ENCODE measurements at places on chromosomes 13 and 19.

- no peaks in the 10 kb centered on the region for H3K27me3 ChIP-seq
- no peak for DNase-seq
- peaks cover 57% of the 10 kb centered on the region for H3K36me3 ChIP-seq
- H3K27ac ChIP-seq, result peak overlapping the region; percentile 84
Measured at GRCh38 chr13:49560270-49561061, 24.9 kb downstream of the RCBTB1 start.

GRCh38 chr19:5865772-5866171, 4.6 kb downstream of the FUT5 start:
- H3K27ac ChIP-seq, result no peak overlapping the region
- H3K36me3 ChIP-seq, result no peaks in the 10 kb centered on the region
- H3K4me1 ChIP-seq, result no peaks in the 10 kb centered on the region
- DNase-seq, result no peak
- no peak overlapping the region for H3K4me3 ChIP-seq

- no peak overlapping the region for H3K27ac ChIP-seq
- no peaks in the 10 kb centered on the region for H3K36me3 ChIP-seq
- no peak overlapping the region for H3K4me3 ChIP-seq
- peaks cover 12% of the 10 kb centered on the region for H3K27me3 ChIP-seq
- no peak for DNase-seq
Measured at GRCh38 chr13:31588316-31588715, 151.0 kb upstream of the RXFP2 start.

DNA sequence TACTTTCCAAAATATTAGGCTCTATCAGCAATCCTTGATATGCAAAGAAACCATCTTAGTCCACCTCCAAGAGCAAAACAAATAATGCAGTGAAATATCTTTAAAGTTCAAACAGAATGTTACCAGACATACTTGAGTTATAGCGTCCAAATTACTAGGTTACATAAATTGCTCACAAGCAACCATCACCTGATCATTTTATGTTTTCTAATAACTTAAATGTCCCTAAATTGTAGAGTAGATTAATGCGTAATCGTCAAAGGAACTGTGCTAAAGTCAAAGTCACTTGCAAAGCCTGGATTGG, 350.6 kb upstream of the ARGLU1 start:
- peaks cover 13% of the 10 kb centered on the region for H3K27me3 ChIP-seq
- H3K4me3 ChIP-seq, result peak overlapping the region; percentile 67
- DNase-seq, result no peak
- H3K27ac ChIP-seq, result peak overlapping the region; percentile 91
- H3K4me1 ChIP-seq, result peaks cover 27% of the 10 kb centered on the region

GRCh38 chr13:25489238-25489637, 117.5 kb downstream of the ATP8A2 start:
- H3K27ac ChIP-seq, result no peak overlapping the region
- no peak for DNase-seq
- no peak overlapping the region for H3K4me3 ChIP-seq
- H3K36me3 ChIP-seq, result no peaks in the 10 kb centered on the region

GRCh38 chr19:19486343-19487076, 28.8 kb downstream of the TSSK6 start:
- H3K27ac ChIP-seq, result no peak overlapping the region
- no peaks in the 10 kb centered on the region for H3K36me3 ChIP-seq
- DNase-seq, result no peak
- no peak overlapping the region for H3K4me3 ChIP-seq
- peaks cover 72% of the 10 kb centered on the region for H3K4me1 ChIP-seq
- no peaks in the 10 kb centered on the region for H3K27me3 ChIP-seq

- peaks cover 49% of the 10 kb centered on the region for H3K36me3 ChIP-seq
- no peak for DNase-seq
- H3K4me1 ChIP-seq, result peaks cover 67% of the 10 kb centered on the region
- H3K27me3 ChIP-seq, result no peaks in the 10 kb centered on the region
- peak overlapping the region; percentile 96 for H3K27ac ChIP-seq
- H3K4me3 ChIP-seq, result no peak overlapping the region
Measured at GRCh38 chr19:12954612-12954962, 2.4 kb downstream of the GADD45GIP1 start.

GRCh38 chr13:96415831-96416385, 326.0 kb downstream of the HS6ST3 start:
- H3K27me3 ChIP-seq, result no peaks in the 10 kb centered on the region
- H3K4me3 ChIP-seq, result no peak overlapping the region
- no peak for DNase-seq
- H3K36me3 ChIP-seq, result no peaks in the 10 kb centered on the region
- H3K4me1 ChIP-seq, result no peaks in the 10 kb centered on the region
- H3K27ac ChIP-seq, result no peak overlapping the region

GRCh38 chr19:10593820-10594637, 6.9 kb upstream of the AP1M2 start:
- peaks cover 7% of the 10 kb centered on the region for H3K4me1 ChIP-seq
- no peaks in the 10 kb centered on the region for H3K36me3 ChIP-seq
- H3K4me3 ChIP-seq, result no peak overlapping the region
- no peak for DNase-seq

GRCh38 chr19:15199661-15200552, 888 bp downstream of the NOTCH3 start:
- H3K36me3 ChIP-seq, result no peaks in the 10 kb centered on the region
- DNase-seq, result no peak
- peak overlapping the region; percentile 66 for H3K4me3 ChIP-seq
- H3K4me1 ChIP-seq, result peaks cover 34% of the 10 kb centered on the region

- H3K27me3 ChIP-seq, result no peaks in the 10 kb centered on the region
- H3K36me3 ChIP-seq, result no peaks in the 10 kb centered on the region
- peak overlapping the region; percentile 83 for H3K4me3 ChIP-seq
- H3K27ac ChIP-seq, result peak overlapping the region; percentile 96
Measured at GRCh38 chr19:18322318-18322758, 538 bp downstream of the LSM4 start.

- DNase-seq, result no peak
- H3K4me1 ChIP-seq, result no peaks in the 10 kb centered on the region
- H3K27ac ChIP-seq, result no peak overlapping the region
- no peak overlapping the region for H3K4me3 ChIP-seq
- no peaks in the 10 kb centered on the region for H3K36me3 ChIP-seq
Measured at GRCh38 chr13:34340534-34340933, 522.6 kb downstream of the RFC3 start.
